ENCODE measurements at places on chromosomes 13 and 19.

DNA sequence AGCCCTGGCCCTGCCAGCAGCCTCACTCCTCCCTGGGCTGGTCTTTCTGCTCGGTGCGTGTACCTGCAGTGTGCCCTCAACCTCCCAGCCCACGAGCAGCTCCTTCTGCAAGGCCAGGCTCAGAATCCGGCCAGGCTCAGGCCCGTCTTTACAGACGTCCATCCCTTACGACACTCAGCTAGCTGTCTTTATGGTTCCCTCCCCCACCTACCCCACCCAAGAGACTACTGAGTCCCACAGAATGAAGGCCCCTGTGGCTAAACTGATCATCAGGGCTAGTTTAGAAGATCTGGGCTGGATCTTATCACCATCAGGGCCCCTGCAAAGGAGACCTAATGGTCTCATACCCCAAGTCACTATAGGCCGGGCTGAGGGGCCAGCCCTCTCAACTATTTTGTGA, 10.7 kb downstream of the TMEM150B start:
- no peak for DNase-seq

DNA sequence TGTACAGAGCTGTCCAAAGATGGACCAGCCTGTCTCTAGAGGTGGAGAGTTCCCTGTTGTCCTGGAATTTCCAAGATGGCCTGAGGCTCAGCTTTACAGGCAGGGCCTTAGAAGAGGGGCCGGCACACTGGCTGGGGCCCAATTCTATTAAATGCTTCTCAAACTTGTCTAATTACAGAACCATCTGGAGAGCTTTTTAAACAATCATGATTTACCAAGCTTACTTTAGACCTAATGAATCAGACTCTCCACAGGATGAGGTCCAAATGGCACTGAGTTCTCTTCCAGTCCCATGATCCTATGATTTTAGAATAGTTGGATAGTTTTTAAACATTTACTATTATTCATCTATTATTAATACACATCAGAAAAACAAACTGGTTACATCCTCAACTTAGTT, 123.5 kb downstream of the DNAJC3 start:
- no peak for DNase-seq

GRCh38 chr13:104253063-104253680, 1187.0 kb upstream of the SLC10A2 start:
- no peak for DNase-seq

- no peak for DNase-seq
These were observed 14.9 kb downstream of the MRPS31 start for GRCh38 chr13:40756042-40756441.

DNA sequence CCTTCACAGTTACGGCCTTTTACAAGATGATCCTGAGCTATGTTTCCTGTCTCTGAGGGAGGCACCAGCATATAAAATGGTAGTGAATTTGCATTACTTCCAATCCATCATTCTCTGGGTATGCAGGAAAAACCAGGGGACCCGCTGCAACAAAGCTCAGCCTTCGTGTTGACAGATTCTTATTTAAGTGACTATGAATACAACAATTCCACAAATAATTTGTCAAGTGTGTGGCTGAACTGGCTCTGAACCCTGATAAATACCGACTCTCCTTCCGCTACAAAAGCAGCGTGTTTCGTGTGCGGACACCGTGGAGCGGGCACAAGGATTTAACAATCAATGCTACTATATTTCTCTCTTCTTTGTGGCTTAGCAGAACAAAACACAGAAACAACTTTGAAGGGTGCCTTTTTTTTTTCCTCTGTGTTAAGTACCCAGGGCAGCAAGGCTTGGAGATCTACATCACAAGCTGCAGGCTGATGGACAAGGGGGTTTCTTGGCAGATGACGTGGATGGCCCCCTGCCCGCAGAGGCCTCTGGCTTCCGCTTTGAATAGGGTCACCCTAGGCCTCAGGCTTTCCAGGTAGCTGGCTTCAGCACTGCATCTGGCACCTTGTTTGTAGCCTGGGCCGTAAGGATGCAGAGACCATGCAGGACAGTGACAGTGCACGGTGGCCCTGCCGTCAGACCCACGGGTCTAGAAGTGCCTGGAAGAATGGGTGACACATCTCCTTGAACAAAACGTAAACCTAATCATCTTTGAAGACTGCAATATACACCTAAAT, 280.5 kb upstream of the TSHZ3 start:
- no peak for DNase-seq

All from anterior cingulate cortex (tissue), 58 donors.